ENCODE measurements at places on chromosomes 13 and 19.
A peak's percentile ranks its signal among the peaks of the same experiment; 100 is the strongest.

DNA sequence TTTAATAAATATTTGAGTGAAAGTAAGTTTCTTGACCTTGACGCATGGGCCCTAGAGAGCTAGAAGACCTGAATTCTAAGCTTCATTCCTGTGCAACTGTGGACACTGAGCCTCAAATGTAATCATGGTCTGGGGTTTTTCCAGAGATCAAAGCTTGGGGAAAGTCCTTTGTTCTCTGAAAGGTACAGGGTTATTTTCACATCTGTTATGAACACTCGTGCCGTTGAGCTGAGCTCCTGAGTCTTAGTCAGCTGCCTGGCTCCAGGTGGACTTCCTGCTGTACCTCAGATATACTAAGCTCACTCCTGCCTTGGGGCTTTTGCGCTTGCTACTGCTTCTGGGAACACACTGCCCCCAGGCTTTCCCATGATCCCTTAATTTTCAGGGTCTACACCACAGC is 7.5 kb upstream of the ZBTB32 start:
- no peak for DNase-seq

DNA sequence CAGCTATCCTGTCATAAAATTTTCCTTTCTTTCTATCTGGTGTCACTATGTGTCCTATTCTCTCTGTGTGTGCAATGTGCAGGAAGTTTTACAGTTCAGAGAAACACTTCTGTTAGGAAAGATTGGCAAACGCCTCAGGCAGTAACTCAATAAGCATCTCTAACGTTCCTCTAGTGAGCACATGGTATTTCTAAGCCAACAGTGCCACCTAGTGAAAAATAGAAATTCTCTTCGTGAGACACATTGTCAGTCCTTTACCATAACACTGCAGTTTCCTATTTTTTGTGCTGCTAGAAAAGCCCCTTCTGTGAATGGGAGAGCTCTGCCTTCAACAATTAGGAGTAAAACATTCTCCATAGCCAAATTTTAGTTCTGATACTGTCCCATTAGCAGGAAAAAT is 50.7 kb downstream of the ZNF723 start:
- no peak for DNase-seq

DNA sequence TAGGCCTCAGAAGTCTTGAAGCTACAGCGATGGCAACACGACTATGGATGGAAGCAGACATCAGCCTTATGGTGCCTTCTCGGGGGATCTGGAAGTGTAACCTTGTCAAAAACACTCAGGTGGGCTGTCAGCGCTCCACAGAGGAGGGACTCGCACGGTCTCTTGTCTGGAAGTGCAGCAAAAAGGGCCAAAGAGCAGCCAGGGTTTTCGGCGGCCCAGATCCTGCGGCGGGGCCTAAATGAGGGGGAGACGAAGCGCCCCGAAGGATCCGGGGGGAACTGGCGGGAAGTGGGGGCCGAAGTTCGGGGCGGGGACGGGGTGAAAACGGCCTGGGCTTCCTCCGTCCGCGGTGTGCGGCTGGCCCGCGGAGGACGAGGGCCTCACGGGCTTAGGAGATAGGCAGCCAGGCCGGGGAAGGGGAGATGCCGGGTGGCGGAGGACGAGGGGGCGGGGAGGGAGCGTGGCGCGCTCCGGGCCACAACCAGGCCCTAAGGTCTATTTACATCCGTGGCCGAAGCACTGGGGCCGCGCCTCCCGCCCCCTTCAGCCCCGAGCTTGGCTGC is 637 bp downstream of the RANBP3 start:
- DNase-seq = no peak

- DNase-seq = no peak
Measured at GRCh38 chr13:69109891-69110525, 997.6 kb upstream of the ATXN8OS start.

GRCh38 chr19:13718733-13719132 is 45.6 kb upstream of the MRI1 start:
- no peak for DNase-seq

DNA sequence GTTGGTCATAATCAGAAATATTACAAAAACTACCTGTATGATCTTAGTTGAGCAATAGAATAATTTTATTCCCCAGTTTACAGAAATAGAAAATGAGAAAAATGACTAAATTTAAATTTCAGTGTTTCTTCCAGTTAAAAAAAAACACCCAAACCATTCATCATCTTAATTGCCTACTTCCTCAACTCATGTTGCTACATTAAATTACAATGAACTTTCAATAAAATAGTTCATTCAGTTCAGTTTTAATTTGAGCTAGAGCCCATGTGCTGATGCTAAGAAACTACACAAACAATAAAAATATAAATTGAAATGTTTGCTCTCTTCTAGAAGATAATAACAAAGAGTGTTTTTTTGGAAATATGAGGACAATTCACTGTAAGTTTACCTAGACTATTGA is 820.4 kb downstream of the SLITRK6 start:
- no peak for DNase-seq

- DNase-seq = peak; percentile 85
Measured at GRCh38 chr19:46513461-46514236, 18.0 kb upstream of the PNMA8B start.

DNA sequence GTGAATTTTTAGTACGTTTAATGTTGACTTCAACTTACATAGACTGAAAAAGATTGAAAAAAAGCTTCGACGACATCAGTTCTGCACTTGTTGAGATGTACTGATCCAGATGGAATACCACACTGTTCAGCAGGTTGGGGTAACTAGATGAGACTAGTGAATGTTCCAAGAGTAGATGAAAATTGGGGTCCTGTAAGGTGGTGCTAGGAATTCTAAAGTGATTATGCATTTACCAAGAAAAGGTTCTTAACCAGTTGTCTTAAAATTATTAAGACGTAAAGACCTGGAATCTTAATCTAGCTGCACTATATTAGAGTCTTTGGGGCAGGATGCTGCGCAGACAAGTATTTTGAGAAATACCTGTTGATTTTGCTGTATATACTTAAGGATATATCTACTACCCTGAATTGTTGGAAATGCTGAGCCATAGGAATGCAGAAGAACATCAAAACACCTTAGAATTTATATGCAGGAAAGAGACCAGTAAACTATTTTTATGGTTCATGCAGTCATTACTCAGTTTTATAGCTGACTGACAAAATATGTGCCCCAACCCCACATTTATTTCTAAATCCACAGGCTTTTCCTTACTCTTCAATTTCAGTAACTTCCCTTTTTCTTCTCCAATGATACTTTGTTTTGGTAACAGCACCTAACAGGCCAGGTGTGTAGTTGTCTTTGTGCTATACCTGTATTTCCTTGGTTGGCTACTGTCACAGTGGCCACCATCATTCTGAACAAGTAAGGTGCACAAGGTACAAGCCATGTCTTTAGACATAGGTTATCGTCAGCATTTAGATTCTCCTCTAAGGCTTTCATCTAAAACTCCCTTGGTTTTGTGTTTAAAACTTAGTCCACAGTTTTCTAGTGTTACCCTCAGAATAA is 8.6 kb downstream of the MIR17HG start:
- no peak for DNase-seq

DNA sequence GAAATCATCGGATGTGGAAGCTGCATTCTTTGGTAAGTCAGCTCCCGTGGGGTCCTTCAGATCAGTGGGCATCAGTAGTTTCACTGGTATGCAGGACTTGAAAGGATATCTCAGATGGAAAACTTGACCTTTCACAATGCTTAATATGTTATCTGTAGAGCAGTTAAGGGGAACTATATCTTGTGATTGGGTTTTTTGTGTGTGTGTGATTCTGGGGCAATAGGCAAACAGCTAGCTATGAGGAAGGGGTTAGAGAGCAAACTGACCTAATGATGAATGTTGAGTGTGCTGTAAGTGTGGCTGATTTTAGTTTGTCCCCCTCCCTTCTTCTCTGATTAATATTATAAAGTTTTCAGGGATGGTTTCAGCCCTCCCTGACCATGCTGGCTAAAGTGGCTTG is 53.3 kb downstream of the ACSBG2 start:
- no peak for DNase-seq

GRCh38 chr19:18417250-18418028 is 1.8 kb upstream of the SSBP4 start:
- peak; percentile 28 for DNase-seq

- DNase-seq = no peak
Measured at GRCh38 chr19:604355-604754, 14.7 kb downstream of the HCN2 start.

GRCh38 chr19:8578642-8579265 is 1.5 kb upstream of the MYO1F start:
- peak; percentile 65 for DNase-seq

GRCh38 chr13:29547153-29547552 is 48.3 kb downstream of the SLC7A1 start:
- DNase-seq = no peak

DNA sequence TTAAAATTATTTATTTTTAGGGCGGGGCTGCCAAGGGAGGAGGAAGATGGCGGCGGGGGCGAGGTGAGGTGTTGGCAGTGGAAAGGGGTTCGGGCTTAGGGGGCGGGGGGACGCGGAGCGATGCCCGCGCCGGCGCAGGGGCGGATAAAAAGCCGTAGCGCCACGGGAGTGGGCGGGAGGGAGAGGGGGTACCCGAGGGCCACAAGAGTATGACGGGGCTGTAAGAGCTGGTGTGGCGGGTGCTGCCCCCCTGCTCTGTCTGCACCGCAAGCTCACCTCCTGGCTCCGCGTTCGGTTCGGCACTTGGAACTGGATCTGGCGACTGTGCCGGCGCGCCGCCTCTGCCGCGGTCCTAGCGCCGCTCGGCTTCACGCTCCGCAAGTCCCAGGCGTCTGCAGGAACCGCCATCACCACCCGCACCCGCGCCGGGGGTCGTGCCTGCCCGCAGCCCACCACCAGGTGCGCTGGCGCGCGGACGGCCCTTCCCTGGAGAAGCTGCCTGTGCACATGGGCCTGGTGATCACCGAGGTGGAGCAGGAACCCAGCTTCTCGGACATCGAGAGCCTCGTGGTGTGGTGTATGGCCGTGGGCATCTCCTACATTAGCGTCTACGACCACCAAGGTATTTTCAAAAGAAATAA is 265.2 kb upstream of the SGCG start:
- DNase-seq = peak; percentile 77

DNA sequence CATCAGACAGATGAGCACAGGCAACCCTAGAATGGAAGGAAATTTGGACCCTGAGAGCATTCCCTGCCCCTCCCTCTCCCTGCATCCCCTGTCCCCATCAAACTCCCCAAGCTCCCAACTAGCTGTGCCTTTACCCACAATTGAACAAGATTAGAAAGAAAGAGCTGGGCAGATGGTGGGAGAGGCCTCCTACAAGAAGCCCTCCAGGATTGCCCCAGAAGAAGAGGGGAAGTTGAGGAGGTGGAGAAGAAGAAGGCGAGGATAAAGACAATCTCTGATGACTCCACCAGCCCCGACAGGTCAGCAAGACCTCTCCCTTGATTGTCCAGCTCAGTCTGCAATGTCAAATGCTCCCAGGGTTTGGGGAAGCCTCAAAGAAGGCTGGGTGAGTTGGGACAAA is 11.9 kb downstream of the UNC13A start:
- no peak for DNase-seq

DNA sequence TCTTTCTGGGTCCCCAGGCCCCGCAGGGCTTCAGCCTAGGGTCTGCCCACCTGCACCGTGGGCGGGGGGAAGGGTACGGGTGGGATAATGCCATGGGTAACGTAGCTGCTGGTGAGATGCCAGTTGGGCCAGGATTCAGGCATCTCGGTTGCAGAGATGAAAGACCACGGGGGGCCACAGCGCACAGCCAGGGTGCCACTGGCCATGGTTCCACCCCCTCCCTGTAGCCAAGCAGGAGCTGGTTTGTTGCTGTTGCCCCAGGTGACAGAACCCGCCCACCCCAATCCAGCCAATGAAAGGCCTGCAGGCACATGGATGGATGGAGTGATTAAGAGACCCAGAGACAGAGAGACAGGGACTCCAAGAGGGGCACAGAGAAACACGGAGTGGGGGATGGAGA is 1.0 kb upstream of the CGB7 start:
- DNase-seq = no peak

DNA sequence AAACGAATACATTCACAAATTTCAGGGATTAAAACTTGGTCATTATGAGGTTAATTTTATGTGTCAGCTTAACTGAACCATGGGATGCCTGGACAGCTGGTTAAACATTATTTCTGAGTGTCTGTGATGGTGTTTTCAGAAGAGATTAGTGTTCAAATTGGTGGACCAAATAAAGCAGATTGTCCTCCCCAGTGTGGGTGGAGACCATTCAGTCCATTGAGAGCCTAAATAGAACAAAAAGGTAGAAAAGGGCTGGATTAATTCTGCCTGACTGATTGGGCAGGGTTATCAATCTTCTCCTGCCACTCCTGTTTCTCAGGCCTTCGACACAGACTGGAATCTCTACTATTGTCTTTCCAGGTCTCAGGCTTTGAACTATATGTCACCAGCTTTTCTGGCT is 203.8 kb upstream of the SLITRK6 start:
- no peak for DNase-seq

DNA sequence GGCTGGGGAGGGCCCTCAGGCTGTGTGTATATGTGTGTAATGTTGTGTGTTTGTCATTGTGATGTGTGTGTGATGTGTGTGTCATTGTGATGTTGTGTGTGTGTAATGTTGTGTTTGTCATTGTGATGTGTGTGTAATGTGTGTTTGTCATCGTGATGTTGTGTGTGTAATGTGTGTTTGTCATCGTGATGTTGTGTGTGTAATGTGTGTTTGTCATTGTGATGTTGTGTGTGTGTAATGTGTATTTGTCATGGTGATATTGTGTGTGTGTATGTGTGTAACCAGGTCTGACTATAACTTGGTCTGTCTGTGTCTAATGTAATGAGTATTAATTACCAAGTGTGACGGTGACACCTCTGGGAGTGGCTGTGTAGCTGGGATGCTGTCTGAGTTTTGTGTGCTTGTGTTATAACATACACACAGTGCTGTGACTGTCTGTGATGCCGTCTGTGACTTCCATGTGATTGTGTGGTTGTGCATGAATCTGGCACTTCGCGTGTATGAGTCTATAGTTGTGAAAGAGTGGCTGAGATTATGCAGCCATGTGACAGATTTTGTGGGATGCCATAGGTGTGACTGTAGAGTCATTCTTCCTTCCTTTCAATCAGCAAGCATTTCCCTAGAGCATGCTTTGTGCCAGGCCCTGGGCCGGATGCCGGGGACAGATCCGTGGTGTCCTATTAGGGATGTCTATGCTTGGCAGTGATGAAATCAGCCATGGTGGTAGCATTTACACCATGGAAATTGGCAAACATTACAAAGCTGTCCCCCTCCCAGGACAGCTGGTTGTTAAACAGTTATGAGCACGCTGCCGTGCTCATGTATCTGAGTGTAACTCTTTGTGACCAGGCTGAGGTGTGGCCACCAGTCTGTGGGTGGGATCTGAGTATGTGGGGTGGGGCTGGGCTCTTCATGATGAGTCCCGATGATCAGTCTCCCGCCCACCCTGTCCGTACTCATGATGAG is 6.4 kb downstream of the TNFSF14 start:
- DNase-seq = no peak

- DNase-seq = no peak
Measured at GRCh38 chr13:39530916-39531315, 72.1 kb downstream of the LHFPL6 start.

DNA sequence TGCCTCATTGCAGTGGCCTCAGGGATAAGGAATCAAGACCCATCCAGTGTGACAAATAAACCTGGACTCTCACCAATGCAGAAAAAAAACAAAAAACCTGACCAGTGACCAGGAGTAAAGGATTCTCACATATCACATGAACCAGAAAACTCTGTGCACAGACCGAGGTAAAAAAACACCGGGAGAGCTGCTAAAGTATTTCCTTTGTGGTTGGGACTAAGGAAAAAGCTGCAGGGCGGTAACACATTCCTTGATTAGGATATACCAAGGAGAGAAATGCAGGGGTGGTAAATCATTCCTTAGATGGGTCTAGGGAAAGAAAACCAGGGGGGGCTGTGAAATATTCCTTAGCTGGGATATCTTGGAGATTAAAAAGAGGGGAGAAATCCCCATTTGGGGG is 64.8 kb upstream of the ZNF85 start:
- DNase-seq = no peak

Measured in progenitor cell of endocrine pancreas (in vitro differentiated cells).